Cortex of kidney (tissue), 1 donor: ENCODE measurements at places on chromosomes 7 and 10.

DNA sequence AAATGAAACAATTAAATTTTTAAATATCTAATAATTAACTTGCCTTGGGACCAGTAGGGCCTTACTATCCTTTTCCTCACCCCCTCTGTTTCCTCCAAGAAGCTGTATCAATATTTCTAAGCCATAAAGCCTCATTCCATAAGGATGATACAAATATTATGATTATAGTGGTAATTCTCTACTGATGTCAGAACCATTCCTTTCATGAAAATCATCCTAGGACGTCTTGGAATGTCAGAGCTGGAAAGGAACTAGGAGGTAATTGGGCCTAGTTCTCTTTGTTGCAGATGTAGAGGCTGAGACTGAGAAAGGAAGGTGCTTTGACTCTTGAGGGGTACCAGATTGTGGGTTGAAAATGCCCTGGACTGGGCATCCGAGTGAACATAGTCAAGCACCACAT lies 766.7 kb upstream of the GHITM start:
- no peak for DNase-seq

- DNase-seq: no peak
These were observed 933.7 kb downstream of the DNAJB9 start for GRCh38 chr7:109503421-109503820.

DNA sequence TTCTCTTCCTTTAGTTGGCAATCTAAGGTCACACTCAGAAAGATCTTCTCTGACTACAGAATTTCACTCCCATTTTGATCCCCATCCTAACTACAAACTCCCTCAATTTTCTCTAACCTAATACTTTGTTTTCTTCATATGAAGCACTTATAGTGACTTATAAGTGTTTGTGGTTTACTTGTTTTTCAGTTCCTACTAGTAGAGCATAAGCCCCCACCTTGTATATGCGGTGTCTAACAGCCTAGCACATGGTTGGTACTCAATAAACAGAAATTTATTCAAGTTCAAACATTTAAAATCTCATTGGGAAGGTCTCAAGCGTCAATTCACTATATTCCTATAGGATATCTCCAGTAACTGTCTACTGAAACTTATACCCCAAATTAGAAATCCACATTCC lies 35.2 kb downstream of the ANKRD26 start:
- DNase-seq: no peak

- no peak for DNase-seq
These were observed 470.5 kb upstream of the LRRTM3 start for GRCh38 chr10:66455304-66455703.

DNA sequence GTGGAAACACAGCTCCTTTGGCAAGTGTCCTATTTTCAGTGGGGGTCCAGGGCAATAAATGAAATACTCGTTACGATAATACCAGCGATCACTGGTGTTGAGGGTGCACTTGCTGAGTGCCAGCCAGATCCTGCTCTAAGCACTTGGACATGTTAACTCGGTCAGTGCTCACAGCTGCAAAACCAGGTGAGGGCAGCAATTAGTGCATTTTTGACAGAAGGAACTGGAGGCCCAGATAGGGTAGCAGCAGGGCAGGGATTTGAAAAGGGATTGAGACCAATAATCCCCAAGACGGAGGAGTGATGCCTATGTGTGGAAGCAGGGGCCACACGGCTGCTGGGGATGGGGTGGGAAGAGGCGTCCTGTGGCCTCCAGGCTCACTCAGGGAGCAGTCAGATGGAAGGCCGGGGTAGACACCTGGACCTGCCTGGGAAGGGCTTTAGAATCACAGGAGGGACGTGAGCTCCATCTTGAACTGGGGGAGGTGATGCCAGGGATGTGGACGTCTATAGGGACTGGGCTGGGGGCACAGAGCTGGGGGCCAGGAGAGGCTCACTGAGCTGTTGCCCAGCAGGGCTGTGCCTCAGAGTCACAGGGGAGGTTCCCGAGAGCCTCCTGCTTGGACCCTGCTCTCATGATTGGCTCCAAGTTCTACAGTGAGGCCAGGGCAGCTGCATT lies 14.3 kb downstream of the PTPRE start:
- no peak for DNase-seq

DNA sequence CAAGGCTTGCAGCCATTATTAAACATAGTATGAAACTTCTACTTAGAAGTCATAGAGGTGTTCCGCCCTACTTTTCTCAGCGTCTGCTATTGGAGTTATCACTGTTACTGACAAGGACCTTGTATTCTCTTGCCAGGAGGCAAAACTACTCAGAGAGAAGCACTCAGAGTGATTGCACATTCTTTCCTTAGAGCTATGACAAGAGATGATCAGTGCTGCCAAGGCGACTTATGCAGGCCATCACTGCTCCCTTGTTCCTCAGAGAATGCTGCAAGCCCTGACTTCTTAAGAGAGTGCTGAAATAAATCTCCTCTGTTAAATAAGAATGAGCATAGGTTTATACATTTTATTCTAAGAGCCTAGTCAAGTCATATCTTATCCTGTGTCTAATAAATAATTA lies 534.6 kb upstream of the PHF14 start:
- DNase-seq: no peak

- no peak for DNase-seq
These were observed 48.5 kb upstream of the LEP start for GRCh38 chr7:128192497-128193142.

- DNase-seq: no peak
These were observed 9.2 kb downstream of the GJD4 start for GRCh38 chr10:35614312-35614711.

GRCh38 chr10:120735773-120736371 lies 115.3 kb upstream of the WDR11 start:
- DNase-seq: no peak

- DNase-seq: no peak
These were observed 150.9 kb downstream of the POLR1F start for GRCh38 chr7:19557726-19558465.

DNA sequence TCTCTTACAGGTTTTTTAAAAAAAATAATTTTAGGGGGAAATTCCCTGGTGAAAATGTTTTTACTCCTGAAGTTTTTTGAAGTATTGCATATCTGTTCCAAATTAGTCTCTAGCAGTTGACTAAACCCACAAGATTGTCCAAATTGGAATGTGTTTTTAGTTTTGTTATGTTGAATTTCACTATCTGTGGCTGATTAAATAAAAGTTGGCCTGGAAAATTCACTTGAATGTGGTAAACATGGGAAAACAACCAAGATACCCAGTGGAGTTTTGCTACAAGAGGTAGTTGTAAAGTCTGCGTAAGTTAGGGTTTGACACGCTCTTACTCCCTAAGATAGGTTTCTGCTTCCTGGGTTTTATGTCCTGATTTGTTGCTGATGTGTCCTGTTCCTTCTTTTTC lies 3.3 kb downstream of the TSGA13 start:
- no peak for DNase-seq
